WTC11 (cell line): ENCODE measurements at places on chromosomes 2 and 18.

GRCh38 chr2:7683196-7683595, 766.0 kb downstream of the RNF144A start:
- DNase-seq: no peak

DNA sequence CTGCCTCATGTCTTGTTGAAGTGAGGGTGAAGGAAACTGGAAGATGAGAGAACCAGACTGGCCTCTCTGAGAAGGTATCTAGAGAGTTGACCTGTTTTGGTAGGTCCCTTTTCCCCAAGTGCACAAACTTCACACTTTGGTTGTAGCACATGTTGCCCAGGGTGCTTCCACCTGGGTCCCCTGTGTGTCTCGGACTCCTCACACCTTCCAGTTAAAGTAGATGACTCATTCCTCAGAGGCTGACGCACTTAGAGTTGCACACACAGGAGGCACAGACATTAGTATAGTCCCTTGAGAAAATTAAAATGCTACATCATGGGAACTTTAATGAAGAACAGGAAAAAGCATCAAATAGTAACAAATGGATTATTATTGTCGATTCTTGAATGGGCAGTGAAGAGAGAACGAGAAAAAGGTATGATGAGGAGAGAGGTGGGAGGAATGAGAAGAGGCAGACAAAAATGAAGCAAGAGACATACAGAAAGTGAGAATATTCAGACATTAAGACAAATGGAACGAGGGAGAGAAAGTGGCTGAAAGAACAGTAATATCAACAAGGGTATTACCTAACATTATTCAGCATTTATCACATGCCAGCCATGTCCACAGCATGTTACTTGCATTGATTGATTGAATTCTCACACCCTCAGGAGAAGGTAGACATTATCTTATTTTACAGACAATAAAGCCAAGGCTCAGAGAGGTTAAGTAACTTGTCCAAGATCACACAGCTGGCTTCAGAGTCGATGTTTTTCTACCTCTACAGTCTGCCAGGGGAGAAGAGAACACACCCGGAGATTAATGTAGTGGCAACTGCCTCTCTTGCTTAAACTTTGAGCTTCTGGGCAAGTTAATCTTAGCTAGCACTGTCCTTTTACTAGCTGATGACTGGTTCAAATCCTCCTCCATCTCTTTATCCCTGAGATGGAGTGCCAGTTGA, 68.6 kb downstream of the FHOD3 start:
- no peak for DNase-seq

DNA sequence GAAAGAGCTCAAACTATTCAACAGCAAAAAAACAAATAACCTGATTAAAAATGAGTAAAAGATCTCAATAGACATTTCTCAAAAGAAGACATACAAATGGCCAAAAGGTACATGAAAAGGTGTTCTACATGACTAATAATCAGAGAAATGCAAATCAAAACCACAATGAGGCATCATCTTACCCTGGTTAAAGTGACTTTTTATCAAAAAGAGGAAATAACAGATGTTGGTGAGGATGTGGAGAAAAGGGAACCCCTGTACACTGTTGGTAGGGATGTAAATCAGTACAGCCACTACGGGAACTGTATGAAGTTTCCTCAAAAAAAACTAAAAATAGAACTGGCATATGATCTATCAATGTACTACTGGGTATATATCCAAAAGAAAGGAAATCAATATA, 39.8 kb upstream of the TMEM163 start:
- no peak for DNase-seq

- no peak for DNase-seq
These were observed 113.4 kb downstream of the COPS8 start for GRCh38 chr2:237199082-237199481.

GRCh38 chr2:33645861-33646260, 46.8 kb upstream of the FAM98A start:
- no peak for DNase-seq

DNA sequence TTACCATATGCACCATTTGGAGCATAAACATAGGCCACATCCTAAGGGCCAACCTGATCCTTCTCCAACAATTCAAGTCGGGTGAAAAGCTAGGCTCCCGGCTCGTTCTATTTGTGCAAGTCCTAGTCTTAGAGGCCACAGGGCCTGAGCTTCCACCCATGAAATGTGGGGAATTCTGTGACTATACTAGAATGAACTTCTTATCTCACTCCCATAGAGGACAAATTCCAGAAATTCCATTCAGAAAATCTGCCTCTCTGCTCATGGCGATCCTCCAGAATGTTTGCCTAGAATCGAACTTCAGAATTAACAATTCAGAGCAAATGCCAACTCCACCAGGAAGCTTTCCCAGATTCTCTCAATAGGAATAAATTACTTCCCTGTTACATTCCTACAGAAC, 187.9 kb downstream of the BCL11A start:
- no peak for DNase-seq

- DNase-seq: peak; percentile 69
These were observed 282.9 kb upstream of the TNP1 start for GRCh38 chr2:217142649-217143266.

DNA sequence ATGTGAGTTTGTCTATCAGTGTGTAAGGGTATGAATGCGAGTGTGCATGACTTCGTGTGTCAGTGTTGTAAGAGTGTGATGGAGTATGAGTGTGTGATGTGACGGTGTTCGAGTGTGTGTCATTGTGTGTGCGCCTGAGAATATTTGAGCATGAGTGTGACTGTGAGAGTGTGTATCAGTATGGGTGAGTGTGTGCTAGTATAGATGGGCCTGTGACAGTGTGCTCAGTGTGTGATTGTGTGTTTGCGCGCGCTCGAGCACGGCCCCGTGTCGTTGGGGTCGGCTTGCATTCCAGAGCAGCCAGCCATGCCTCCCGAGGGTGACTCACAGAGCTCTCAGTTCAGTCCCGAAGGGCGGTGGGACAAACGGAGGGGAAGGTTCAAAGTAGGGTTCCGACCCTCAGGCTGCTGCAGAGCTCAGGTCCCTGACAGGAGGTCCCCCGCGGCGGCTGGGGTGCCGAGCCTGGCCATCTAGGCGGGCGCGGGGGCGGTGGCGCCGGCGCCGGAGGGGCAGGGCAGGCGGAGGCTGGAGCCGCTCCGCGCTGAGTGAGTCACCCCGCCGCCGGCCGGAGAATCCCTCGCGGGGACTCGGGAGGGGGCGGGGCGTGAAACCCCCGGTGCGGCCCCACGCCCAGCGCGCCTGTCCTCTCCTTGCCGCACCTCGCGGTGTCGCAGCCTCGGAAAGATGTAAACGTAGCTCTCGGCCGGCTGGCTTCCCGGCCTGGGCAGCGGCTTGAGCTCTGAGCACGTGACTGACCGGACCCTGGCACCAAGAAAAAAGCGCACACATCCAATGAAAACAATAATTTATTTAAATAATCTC, 3.8 kb downstream of the DLX2 start:
- peak; percentile 46 for DNase-seq

- DNase-seq: peak; percentile 52
These were observed 31.8 kb downstream of the TGIF1 start for GRCh38 chr18:3481696-3482210.

GRCh38 chr2:193963472-193964119, 1693.4 kb upstream of the SLC39A10 start:
- peak; percentile 20 for DNase-seq

- DNase-seq: no peak
These were observed 8.0 kb upstream of the C2orf69 start for GRCh38 chr2:199903111-199903510.

GRCh38 chr2:221335219-221335752, 236.8 kb downstream of the EPHA4 start:
- DNase-seq: no peak

GRCh38 chr2:171847627-171848026, 46.4 kb downstream of the SLC25A12 start:
- no peak for DNase-seq

DNA sequence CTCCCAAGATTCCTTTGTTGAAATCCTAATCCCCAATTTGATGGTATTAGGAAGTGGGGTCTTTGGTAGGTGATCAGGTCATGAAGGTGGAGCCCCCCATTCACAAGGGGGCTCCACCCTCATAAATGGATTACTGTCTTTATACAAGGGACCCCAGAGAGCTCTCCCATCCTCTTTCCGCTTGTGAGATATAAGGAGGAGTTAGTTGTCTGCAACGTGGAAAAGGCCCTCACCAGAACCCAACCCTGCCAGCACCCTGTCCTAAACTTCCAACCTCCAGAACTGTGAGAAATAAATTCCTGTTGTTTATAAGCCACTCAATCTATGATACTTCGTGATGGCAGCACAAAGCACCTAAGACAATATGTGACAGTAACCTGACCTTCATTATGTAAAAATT, 684.1 kb upstream of the HS6ST1 start:
- no peak for DNase-seq

DNA sequence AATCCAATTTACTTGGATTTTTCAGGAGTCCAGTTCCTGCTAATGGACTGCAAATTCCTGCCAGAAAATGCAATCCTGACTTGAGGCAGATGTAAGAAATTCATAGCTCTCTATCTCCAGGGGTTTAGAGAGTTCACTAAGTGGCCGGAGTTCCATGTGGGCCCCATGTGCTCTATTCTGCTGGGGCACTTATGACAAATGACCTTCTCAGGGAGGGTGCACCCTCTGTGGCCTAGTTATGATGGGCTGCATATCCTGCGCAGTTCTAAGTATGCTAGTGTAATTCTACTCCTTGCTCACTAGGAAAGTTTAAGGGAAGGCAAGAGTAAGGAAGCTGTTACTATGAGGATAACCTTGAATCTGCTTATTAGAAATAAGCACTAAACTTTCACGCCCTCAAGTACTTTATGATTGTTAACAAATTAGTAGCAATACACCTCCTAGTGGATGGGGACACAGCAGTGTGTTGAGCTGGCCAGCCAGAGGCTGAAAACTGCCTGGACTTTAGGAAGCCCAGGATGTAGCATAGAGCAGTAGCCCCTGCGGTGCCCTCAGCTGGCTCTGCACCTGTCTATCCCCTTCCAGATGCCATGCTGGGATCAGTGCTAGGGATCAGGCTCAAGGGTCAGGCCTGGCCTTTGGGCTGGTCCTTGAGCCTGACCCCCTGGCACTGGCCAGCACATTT, 14.4 kb downstream of the SMYD1 start:
- DNase-seq: no peak

DNA sequence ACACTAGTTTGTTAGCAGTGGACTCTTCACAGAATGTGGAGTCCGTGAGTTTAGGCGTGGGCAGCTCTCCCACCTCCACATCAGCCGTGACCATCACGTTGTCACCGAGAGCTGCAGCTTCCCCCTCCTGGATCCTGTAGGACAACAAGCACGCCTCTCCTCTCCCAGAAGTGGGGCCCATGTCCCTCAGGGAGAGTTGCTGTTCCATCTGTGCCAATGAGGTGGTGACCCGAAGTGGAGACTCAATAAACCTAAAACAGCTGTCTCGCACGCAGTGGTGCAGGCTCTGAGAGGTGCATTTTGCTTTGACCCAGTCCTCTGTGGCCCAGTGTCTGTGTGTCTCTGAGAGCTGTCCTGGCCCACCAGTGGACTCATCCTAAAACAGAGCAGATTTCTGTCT, 456.5 kb upstream of the SOX11 start:
- no peak for DNase-seq

DNA sequence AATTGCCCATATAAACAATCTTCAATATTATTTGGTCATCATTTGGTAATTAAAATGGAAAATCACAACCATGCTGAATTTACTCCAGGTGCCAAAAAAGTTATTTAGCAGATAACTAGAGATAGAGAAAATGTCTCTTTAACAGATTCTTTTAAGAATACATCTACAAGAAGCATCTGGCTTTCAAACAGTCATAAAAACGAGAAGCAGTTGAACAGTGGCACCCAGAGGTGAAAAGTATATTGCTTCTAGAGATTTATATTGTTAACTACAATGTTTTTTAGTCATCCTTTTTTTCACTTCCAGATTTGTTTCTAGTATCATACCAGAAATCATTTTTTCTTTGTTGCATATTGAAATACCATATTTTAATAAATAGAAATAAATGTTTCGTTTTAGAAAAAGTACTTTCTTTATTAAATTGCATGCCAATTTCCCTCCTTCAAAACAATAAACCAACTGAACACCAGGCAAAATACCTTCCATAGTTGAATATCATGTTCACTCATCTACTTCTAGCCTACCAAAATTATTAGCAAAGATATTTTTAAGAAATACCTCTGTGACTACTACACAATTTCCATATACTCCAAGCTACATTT, 65.4 kb upstream of the HNRNPA3 start:
- no peak for DNase-seq

DNA sequence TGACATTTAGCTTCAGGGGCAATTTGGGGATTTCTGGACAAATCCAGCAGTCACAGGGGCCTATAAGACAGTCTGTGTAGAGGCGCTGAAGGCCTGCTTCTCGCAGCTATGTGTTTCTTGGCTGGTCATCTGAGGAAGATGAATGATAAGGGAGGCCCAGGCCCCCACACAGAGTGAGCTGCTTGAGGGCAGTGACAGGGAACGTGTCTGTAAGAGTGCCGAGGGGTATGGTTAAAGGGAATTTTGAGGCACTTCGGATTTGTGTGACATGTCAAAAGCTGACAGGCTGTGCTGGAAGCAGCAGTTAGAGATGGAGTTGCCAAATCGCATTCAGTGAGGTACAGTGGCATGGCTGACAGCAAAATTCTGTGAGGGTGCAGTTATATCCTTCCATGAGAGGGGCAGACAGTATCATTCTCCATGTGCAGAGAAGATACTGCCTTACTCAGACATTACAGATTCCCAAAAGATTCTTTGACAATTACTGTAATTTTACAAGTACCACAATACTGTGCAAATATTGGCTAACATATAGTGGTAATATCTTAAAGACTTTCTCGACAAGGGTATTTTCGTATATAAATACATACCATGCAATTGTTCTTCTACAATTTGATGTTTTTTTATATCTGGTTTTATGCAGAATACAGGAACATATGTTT, 74.0 kb downstream of the CERS6 start:
- no peak for DNase-seq

- no peak for DNase-seq
These were observed 68.6 kb downstream of the COL6A3 start for GRCh38 chr2:237345411-237345810.

GRCh38 chr18:25349926-25350487, 2.0 kb downstream of the ZNF521 start:
- peak; percentile 46 for DNase-seq

GRCh38 chr2:169782513-169782912, 16.2 kb upstream of the SSB start:
- DNase-seq: no peak

- DNase-seq: peak; percentile 11
These were observed 4.6 kb downstream of the AGXT start for GRCh38 chr2:240873098-240873788.

GRCh38 chr2:227407591-227408151, 19.9 kb upstream of the SCYGR1 start:
- no peak for DNase-seq

GRCh38 chr2:69205076-69205475, 182.0 kb downstream of the GFPT1 start:
- no peak for DNase-seq

- DNase-seq: no peak
These were observed 16.1 kb upstream of the ALLC start for GRCh38 chr2:3641841-3642421.
